Adrenal gland (tissue), 19 donors: ENCODE measurements at places on chromosomes 3 and 15. TPM values are rescaled to one million over a fixed set of nuclear protein-coding genes. Genes with fewer than 3 reads are reported as not detected.
A peak's percentile ranks its signal among the peaks of the same experiment; 100 is the strongest.

SOX14 gene
- not detected for polyA plus RNA-seq

SPESP1 gene
- 10.1 TPM for polyA plus RNA-seq

DNA sequence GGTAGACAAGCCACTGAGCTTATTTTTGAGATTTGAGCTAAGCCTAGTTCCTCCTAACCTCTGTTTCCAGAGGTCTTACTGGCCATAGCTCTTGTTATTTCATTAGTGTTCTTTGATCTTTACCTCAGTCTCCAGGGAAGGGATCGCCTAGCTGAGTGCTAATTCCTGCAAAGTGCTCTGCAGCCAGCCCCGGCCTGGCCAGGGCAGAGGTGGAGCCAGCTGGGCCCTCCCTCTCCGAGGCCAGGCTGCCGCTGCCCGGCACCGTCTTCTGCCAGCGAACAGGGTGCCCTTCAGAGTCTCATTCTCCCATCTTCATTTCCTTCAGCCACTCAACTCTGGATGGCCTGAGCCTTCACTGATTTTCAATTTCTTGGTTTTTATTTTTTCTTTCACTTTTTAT lies 19.7 kb downstream of the FAN1 start:
- no peak for DNase-seq
- no peak overlapping the region for H3K4me3 ChIP-seq
- no peak overlapping the region for H3K27ac ChIP-seq

- peaks cover 7% of the 10 kb centered on the region for H3K4me1 ChIP-seq
- DNase-seq: peak; percentile 6
- H3K27me3 ChIP-seq: no peaks in the 10 kb centered on the region
- H3K4me3 ChIP-seq: no peak overlapping the region
Measured at GRCh38 chr15:70558406-70559264, 204.7 kb downstream of the UACA start.

GRCh38 chr15:76163457-76164295 lies 103.9 kb downstream of the TMEM266 start:
- no peaks in the 10 kb centered on the region for H3K36me3 ChIP-seq
- no peak overlapping the region for H3K4me3 ChIP-seq
- no peaks in the 10 kb centered on the region for H3K27me3 ChIP-seq
- peaks cover 31% of the 10 kb centered on the region for H3K4me1 ChIP-seq
- H3K27ac ChIP-seq: peak overlapping the region; percentile 62

NOX5 gene
- 0.29 TPM for polyA plus RNA-seq

DNA sequence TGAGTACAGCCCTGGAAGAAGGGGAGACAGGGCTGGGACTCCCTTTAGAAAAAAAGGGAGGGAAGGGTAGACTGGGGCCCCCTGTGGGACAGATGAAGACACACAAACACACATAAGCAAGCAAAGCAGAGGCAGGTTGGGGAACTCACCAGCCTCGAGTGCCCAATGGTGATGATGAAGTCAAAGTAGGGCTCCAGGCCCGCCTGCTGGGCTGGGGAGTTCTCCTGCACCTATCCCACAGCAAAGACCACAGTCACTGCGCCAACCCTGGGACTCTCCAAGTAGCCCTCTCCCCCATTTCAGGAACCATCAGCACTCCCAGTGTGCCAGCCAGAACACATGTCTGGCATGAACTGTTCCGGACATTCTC lies 4.1 kb downstream of the GORASP1 start:
- peaks cover 26% of the 10 kb centered on the region for H3K36me3 ChIP-seq
- no peaks in the 10 kb centered on the region for H3K27me3 ChIP-seq
- no peak overlapping the region for H3K4me3 ChIP-seq

- DNase-seq: peak; percentile 36
- H3K4me3 ChIP-seq: no peak within 1 kb of the TSS
- no peak within 1 kb of the TSS for H3K27ac ChIP-seq
- peaks cover 6% of the 10 kb centered on the region for H3K4me1 ChIP-seq
- H3K27me3 ChIP-seq: peaks cover 26% of the 10 kb centered on the region
- no peaks in the 10 kb centered on the region for H3K36me3 ChIP-seq
Measured at GRCh38 chr3:8769088-8769822, at the start of gene OXTR. TSS of gene OXTR (minus strand) at chr3:8769613. CDS start at chr3:8768187, 1,426 bp downstream.

DNA sequence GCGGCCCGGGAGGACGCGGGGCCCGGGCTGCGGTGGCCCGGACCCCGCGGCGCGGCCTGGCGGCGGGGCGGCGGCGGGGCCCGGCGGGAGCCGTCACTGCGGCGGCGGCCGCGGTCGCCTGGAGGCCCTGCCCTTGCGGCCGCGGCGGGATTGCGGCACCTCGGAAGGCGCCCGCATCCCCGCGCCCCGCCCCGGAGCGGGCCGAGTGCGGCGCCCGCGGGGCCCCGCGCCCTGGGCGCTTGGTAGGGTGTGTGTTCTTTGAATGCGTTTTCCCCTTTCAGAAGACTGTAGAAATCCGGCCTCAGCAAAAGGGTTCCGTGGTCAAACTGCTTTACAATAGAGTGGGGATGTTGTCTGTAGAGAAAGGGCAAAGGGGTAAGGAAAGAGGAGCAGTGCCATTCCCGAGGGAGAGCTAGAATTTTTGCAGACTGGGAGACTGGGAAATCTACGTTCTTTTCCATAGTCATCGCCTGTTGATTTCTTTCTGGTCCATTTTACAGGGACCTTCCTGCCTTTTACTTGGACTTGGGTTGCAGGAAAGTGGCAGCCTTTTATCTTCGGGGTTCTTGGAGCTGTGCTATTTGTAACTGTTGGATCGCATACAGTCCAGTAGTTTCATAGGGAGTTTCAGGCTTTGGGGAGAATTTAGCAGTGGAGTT lies 630 bp downstream of the SNRK start:
- H3K4me3 ChIP-seq: peak overlapping the region; percentile 56
- H3K4me1 ChIP-seq: peaks cover 28% of the 10 kb centered on the region
- H3K27me3 ChIP-seq: no peaks in the 10 kb centered on the region
- H3K36me3 ChIP-seq: no peaks in the 10 kb centered on the region

DNA sequence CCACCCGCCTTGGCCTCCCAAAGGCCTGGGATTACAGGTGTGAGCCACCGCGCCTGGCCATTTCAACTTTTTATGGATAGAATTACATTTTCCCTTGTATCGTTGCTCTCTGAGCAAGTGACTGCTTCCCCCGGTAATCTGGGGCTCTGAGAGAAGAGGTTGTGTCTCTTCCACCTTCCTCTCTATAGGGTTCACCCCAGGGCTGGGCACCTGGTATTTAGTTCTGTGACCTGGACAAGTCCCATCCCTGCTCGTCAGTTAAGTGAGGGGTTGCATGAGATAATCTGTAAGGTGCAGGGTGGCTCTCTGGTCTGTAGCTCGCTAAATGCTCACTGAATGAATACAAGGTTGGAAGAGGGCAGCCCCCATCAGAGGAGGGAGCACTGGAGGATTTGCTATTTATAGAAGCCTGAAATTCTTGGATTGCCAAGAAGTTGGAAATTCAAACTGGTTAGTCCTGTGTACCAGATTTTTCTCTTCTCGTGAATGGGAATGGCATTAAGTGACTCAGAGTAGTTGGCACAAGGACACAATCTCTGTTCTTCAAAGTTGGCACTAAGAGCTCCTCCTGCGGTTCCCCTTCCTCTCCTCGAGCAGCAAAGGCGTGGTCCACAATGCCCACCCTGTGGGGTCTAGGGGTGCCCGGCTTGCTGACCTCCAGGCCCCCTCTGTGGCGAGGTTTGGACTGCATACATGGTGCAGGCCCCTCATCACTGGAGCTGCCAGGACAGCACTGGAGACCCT lies 68.1 kb upstream of the DLG1 start:
- H3K27ac ChIP-seq: no peak overlapping the region
- no peaks in the 10 kb centered on the region for H3K27me3 ChIP-seq
- no peaks in the 10 kb centered on the region for H3K36me3 ChIP-seq

- no peaks in the 10 kb centered on the region for H3K27me3 ChIP-seq
Measured at GRCh38 chr3:37852097-37852496, 9.6 kb upstream of the CTDSPL start.

DNA sequence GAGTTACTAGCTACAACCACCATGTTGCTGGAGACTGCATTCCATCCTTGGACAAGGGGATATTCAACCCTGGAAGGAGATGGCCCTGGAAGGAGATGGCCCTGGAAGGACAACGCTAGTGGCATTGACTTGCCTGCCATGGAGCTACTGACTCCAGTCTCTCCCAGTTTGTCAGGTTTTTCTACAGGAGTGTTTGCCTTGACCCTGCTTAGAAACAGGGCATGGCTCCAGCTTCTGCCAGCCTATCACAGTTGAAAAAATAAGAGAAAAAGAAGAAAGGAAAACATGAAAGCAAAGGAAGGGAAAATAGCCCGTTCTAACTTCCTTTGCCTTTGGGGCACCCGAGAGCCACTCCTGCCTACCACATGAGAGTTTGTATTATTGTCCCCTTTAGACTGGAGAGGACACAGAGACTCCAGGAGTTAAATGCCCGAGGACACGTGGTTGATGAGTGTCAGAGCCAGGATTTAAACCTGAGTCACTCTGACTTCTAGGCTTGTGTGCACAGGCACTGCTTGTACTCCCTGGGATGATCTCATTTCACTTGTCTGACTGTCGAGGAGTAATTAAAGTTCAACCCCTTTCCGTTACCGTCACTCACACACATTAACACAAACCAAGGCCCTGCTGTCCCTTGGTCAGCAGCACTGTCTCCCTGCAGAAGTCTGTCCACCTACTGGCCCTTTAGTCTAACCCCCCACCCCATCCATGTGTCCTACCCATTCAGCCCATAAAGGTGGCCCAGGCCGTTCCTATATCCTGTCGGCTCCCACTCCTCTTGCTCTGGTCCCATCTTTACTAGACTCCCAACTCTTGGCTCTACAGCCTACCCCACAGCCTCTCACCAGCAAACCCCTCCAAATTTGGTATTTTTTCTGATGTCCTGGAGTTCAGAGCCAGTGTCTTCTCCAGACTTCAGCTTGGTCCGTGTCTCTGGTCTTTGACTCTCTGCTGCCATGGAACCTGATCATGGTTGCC lies 46.1 kb downstream of the C2CD4A start:
- H3K4me1 ChIP-seq: peaks cover 23% of the 10 kb centered on the region
- peak overlapping the region; percentile 49 for H3K27ac ChIP-seq
- H3K4me3 ChIP-seq: no peak overlapping the region
- no peaks in the 10 kb centered on the region for H3K36me3 ChIP-seq
- H3K27me3 ChIP-seq: no peaks in the 10 kb centered on the region

DNA sequence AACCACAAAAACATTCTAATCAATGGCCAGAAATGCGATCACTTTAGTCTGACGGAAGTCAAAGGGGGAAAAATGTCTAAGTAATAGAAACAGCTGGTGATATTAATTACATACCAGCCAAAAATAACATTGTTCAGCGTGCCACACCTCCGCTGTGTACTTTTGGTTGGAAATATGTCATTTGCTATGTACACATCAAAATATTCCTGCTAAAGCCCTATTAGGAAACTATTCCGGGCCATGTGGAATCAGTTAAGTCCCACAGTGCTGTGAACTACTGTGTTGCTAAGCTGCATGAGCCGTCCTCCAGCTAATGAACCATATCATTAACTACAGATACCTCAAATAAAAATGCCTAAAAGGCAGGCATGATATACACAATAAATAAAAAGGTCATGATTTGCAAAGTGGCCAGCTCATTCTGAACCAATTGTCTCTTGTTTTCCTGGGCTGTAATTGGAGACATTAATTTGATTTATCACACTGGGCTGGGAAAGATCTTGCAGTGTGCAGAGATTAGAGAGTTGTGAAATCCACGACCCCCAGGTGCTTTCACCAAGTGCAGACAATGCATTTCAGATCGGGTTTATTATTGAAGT lies 200.5 kb upstream of the LRTM1 start:
- no peak overlapping the region for H3K4me3 ChIP-seq
- no peak for DNase-seq
- no peaks in the 10 kb centered on the region for H3K27me3 ChIP-seq
- H3K27ac ChIP-seq: no peak overlapping the region
- H3K4me1 ChIP-seq: no peaks in the 10 kb centered on the region

SLC7A14 gene
- 1.6 TPM for polyA plus RNA-seq

EFHB gene
- polyA plus RNA-seq: 2.2 TPM

- no peak for DNase-seq
- H3K27me3 ChIP-seq: no peaks in the 10 kb centered on the region
- H3K4me1 ChIP-seq: no peaks in the 10 kb centered on the region
- no peak overlapping the region for H3K27ac ChIP-seq
- no peaks in the 10 kb centered on the region for H3K36me3 ChIP-seq
- H3K4me3 ChIP-seq: no peak overlapping the region
Measured at GRCh38 chr3:121989943-121990342, 32.1 kb downstream of the ILDR1 start.

MEIS2 gene
- 36.2 TPM for polyA plus RNA-seq

DNA sequence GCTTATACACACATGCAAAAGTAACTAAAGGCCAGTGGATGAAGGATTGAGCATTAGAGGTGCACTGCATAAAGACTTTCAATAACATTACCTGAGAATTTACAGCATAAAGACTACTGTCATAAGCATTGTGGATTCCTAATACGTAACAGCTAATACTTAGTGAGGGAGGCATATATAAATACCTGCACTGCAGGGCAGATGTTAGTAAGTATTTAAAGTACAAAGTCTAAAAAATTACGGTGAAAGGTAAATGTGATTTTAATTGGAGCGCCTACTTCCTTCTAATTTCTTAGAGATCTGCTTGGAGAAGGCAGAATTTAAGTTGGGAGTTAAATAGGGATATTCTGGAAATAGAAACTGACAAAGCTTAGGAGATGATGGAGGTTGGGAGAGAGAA lies 25.4 kb upstream of the TRPM7 start:
- H3K4me3 ChIP-seq: no peak overlapping the region
- peaks cover 9% of the 10 kb centered on the region for H3K36me3 ChIP-seq
- H3K4me1 ChIP-seq: no peaks in the 10 kb centered on the region
- H3K27me3 ChIP-seq: no peaks in the 10 kb centered on the region
- no peak for DNase-seq

- H3K36me3 ChIP-seq: no peaks in the 10 kb centered on the region
- no peak overlapping the region for H3K4me3 ChIP-seq
- DNase-seq: no peak
- no peak overlapping the region for H3K27ac ChIP-seq
Measured at GRCh38 chr3:10386121-10386520, 65.2 kb upstream of the SEC13 start.

PLCH1 gene
- polyA plus RNA-seq: 0.07 TPM

DNA sequence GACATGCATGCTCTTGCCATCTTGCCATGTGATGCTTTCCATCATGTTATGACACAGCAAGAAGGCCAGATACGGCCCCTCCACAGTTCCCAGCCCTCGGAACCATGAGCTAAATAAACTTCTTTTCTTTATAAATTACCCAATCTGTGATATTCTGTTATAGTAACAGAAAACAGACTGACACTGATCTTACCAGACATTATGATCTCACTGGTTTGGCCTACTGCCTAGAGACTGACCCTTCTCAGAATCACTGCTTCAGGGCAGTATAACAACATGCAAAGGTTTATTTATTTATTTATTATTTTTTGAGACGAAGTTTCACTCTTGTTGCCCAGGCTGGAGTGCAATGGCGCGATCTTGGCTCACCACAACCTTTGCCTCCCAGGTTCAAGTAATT lies 14.0 kb downstream of the ZNF619 start:
- H3K36me3 ChIP-seq: no peaks in the 10 kb centered on the region
- no peak overlapping the region for H3K4me3 ChIP-seq
- DNase-seq: no peak
- H3K27me3 ChIP-seq: no peaks in the 10 kb centered on the region
